ENCODE measurements at places on chromosomes 7 and 10.

GRCh38 chr7:139673762-139674161, 104.0 kb downstream of the HIPK2 start:
- DNase-seq, result no peak

DNA sequence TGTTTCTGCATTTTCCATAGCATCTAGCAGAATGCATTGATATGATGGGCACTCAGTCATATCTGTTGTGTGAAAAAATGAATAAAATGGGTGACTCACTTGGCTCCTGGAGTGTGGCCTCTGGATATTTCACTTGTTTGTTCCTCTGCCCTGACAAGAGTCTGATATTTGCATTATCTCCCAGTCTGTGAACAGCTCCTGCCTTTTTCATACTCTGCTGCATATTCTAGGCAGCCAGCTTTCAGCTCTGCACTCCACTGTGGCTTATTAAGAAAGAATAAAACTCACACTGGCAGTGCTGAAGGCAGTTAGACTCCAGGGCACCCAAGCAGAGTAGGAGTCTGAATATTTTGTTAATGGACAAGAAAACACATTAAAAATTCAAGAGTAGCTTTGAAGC, 623.9 kb downstream of the SORCS1 start:
- DNase-seq, result no peak

- no peak for DNase-seq
Measured at GRCh38 chr10:53230651-53231050, 458.1 kb upstream of the MBL2 start.

DNA sequence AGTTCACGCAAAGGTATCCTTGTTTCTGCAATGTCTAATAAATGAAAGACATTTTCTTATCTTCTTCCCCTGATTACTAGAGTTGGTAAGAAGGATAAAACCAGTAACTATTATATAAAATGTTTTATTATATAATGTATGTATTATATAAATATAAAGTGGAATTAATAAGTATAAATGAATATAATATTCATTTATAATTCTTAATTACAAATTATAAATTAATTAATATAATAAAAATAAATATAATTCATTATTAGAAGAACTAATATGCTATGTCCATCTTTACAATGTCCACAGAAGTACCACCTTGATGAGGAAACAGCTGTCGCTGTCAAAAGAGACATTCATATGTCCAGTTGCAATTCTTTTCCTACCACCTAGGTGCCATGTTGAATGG, 177.7 kb downstream of the GLI3 start:
- DNase-seq, result no peak

DNA sequence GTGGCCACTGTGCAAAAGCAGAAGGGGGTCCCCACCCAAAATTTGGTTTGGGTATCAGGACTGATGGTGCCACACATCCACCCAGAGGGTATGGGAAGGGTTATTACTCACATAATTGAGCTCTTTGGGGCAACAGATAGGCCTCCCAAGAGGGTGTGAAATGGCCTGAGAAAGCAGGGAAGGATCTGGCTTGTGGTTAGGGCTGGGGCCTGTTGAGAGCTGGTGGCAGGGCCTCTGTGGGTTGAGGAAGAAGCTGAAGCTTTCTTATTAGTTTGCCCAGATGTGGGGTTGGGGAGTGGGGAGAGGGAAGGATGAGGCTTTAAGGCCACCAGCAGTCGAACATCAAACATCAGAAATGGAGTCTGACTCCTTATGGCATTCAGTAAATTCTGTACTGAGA, 18.3 kb upstream of the MKI67 start:
- DNase-seq, result no peak

GRCh38 chr10:124566222-124566888, 104.7 kb downstream of the LHPP start:
- no peak for DNase-seq

DNA sequence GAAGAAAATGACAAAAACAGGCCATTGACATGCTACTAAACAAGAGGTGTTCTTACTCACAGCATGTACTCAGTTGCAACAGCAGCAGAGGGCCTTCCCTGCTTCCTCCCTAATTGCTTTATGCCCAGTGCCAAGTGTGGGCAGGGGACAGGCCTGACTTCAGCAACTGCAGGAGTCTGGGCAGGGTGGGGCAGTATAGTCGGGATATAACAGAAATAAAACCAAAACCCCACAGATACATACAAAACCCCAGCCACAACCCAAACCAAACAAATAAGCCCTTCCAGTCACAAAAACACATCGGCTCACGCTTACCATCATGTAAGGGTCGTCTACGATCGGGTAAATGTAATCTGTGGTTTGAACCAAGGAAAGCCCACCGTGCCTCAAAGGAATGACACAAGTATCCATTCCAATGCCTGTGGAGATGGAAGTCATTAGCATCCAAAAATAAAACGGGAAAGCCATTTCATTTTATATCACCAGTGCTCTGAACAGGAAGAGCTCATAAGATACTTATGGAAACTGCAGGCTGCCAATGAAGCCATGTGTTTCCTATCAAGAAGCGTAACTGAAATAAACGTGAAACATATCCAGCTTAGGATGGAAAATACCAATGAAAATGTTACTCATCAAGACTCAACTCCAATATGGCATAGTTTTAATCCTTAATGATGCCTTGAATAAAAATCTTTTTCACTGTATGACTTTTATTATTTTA, 9.5 kb downstream of the SEPHS1 start:
- no peak for DNase-seq

- no peak for DNase-seq
Measured at GRCh38 chr7:24325708-24326107, 41.7 kb downstream of the NPY start.

DNA sequence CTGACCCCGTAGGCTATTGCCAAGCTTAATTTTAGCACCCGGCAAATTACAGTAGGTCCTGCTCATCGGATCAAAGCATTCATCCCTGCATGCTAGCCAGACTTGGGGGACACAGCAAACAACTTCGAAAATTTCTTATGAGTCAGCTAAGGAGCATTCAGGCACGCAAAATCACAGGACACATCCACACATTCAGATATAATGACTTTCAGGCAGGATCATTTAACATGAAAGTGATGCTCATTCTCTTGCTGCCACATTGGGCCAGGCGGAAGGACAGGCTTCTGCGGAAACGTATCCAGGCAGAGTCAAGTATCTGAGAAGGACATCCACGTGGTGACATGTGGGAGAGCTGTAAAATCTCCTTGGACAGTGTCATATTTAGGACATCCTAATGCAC, 474.0 kb upstream of the NRP1 start:
- no peak for DNase-seq
